ENCODE measurements at places on chromosomes 16 and 17. TPM values are rescaled to one million over a fixed set of nuclear protein-coding genes. Genes with fewer than 3 reads are reported as not detected.

SSTR5 gene
- not detected for total RNA-seq

PRKCB gene
- total RNA-seq: 0.27 TPM

CHD9NB gene
- 0.43 TPM for total RNA-seq

MRPS7 gene
- 49.2 TPM for total RNA-seq

IL17C gene
- total RNA-seq: not detected

TM4SF5 gene
- not detected for total RNA-seq

SECTM1 gene
- 7.0 TPM for total RNA-seq

CCR7 gene
- not detected for total RNA-seq

CACNG1 gene
- 0.23 TPM for total RNA-seq

DNA sequence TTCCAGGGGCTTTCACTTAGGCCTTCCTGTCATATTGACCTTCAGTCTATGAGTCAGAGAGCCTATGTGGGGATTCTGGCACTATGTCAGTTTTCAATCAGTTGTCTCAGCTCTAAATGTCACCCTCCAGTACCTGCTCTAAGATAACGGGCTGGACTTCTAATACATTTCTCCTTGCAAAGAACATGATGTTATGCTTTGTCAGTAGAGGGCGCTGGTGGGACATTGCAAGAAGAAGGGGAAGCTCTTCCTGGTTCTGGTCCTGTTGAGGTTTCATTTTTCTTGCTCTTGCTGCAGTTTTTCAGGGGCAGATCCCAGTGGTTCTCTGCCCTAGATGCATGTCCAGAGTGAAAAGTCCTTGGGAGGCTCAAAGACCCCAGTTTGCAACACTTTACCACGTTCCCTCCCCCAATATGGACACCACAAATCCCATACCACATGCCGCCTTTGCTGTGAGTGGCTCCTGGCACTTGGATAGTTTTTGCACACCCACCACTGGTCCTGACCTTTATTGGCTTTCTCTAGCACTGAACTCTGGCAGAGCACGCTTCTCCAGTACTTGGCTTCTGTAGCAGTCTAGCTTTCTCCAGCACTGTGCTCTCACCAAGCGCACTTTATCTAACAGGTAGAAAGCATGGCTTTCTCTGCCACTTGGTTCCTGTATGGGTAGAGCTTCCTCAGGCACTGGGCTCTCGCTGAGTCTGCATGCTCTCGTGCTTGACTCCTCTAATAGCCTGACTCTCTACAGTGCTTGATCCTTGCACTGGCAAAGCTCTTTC, 49.0 kb downstream of the BCL7C start:
- no peaks in the 10 kb centered on the region for H3K27me3 ChIP-seq
- peaks cover 9% of the 10 kb centered on the region for H3K36me3 ChIP-seq
- peak overlapping the region; percentile 49 for H3K27ac ChIP-seq
- peak; percentile 42 for DNase-seq
- no peaks in the 10 kb centered on the region for H3K4me1 ChIP-seq
- H3K4me3 ChIP-seq: no peak overlapping the region

- H3K4me1 ChIP-seq: peaks cover 62% of the 10 kb centered on the region
- H3K36me3 ChIP-seq: no peaks in the 10 kb centered on the region
- peak overlapping the region; percentile 17 for H3K4me3 ChIP-seq
These were observed 7.7 kb downstream of the ST6GALNAC1 start for GRCh38 chr17:76635659-76636360.

DNA sequence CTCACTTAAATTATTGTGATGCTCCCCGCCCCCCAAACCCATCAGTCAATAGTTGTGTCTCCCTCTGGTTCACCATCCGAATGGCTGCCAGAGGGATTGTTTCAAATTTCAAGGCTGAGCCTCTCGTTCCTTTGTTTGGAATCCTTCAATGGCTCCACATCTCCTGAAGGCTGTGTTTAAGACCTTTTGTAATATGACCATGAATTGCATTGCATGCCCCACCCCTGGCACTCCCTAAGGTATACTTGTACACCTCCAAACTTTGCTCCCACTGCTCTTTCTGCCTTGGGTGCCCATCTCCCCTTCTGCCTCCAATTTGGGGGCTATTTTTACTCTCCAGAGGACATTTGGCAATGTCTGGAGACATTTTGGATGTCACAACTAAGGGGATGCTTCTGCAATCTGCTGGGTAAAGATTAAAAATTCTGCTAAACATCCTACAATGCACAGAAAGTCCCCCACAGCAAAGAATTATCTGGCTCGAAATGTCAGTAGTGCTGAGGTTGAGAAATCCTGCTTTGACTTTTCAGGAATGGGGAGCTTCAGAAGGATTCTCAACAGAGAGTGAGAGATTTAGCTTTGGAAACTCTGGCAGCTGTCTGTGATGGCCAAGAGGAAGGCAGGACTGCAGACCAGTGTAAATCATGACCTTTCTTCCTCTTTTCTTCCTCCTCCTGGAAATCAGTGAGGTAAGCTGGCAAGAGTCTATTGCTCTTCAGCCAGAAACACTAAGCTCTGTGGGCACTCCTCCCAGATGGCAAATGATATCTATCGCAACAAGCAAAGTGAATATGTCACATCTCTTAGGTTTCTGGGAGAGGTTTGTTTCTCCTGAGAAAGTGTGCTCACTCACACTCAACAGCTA, 8.7 kb upstream of the IL4R start:
- no peaks in the 10 kb centered on the region for H3K36me3 ChIP-seq
- no peak overlapping the region for H3K27ac ChIP-seq
- no peak overlapping the region for H3K4me3 ChIP-seq
- H3K4me1 ChIP-seq: no peaks in the 10 kb centered on the region

DNA sequence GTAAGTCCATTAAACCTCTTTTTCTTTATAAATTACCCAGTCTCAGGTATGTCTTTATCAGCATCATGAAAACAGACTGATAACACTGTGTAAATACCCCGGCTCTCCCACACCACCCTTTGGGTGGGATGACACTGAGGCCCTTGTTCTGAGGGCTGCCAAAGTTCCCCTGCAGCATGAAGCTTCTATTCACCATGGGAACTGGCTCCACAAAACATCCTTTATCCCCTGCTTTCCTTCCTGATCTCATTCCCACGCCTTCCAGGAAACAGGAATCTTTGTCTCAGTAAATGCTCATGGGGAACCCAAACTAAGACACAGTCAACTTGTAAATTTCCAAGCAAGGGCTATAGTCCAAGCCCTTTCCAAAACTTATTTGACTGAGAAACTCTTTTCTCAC, 88.4 kb downstream of the ABCC12 start:
- no peaks in the 10 kb centered on the region for H3K4me1 ChIP-seq
- H3K27ac ChIP-seq: no peak overlapping the region
- no peak for DNase-seq
- H3K4me3 ChIP-seq: no peak overlapping the region
- peaks cover 19% of the 10 kb centered on the region for H3K27me3 ChIP-seq

GRCh38 chr17:42697108-42697811, 14.9 kb downstream of the CNTNAP1 start:
- H3K27me3 ChIP-seq: no peaks in the 10 kb centered on the region
- H3K27ac ChIP-seq: no peak overlapping the region
- peaks cover 10% of the 10 kb centered on the region for H3K36me3 ChIP-seq
- DNase-seq: no peak

DNA sequence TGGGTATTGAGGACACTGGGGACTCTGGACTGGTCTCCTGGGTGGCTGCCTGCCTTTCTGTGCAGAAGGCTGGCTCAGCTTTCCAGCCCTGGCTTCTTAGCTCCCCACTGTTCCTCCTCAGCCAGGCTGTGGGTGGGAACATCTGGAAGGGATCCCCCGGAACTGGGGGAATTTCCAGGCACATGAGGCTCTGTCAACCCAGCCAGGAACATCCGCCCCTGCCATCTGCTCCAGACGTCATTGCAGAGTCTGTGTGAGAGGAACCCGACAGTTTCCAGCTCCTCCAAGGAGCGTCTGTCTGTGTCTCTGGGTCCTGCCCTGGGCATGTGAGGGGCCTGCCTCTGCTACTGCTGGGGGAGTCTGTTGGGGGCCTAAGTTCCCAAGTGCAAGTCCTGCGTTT, 36.2 kb upstream of the CRHR1 start:
- no peak overlapping the region for H3K27ac ChIP-seq
- H3K36me3 ChIP-seq: no peaks in the 10 kb centered on the region
- DNase-seq: no peak
- H3K4me1 ChIP-seq: no peaks in the 10 kb centered on the region

DNA sequence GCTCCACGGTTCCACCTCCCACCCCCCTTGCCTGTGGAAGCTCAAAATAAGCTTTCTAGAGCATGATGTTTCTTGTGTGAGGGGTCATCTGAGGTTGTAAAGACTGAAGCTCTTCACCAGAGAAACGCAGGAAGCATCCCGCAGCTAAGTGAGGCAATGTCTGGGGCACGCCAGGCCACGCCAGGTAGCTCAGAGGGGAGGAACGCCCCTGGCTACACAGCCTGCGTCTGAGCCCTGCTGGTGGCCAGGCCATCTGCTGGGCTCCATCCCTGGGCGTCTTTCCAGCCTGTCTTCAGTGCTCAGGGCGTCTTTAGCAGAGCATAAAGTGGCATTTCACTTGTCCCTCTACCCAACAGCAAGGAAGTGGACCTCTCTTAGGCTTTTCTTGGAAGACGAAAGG, 15.2 kb downstream of the SOCS3 start:
- no peak overlapping the region for H3K27ac ChIP-seq
- H3K36me3 ChIP-seq: no peaks in the 10 kb centered on the region
- no peak overlapping the region for H3K4me3 ChIP-seq
- peaks cover 16% of the 10 kb centered on the region for H3K4me1 ChIP-seq

DNA sequence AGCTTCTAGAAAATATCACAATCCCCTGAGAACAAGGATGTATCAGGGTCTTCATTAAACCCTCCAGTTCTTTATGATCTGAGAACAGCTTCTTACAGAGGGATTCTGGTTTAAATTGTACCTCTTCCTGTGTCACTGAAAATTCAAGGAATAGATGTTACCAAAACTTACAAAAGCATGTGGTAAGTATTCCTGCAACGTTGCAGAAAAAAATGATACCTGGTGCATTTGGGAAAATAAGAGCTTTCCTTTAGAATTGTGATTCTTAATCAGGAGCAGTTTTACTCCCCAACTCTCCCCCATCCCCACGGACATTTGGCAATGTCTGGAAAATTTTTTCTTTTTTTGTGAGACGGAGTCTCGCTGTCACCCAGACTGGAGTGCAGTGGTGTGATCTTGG, 7.3 kb downstream of the SLFN14 start:
- no peaks in the 10 kb centered on the region for H3K4me1 ChIP-seq
- no peak for DNase-seq
- H3K27me3 ChIP-seq: peaks cover 79% of the 10 kb centered on the region
- H3K4me3 ChIP-seq: no peak overlapping the region

- H3K36me3 ChIP-seq: no peaks in the 10 kb centered on the region
- peaks cover 85% of the 10 kb centered on the region for H3K27me3 ChIP-seq
- no peak overlapping the region for H3K4me3 ChIP-seq
- peak; percentile 51 for DNase-seq
- no peak overlapping the region for H3K27ac ChIP-seq
These were observed 93.6 kb upstream of the MPHOSPH6 start for GRCh38 chr16:82263521-82264143.

DNA sequence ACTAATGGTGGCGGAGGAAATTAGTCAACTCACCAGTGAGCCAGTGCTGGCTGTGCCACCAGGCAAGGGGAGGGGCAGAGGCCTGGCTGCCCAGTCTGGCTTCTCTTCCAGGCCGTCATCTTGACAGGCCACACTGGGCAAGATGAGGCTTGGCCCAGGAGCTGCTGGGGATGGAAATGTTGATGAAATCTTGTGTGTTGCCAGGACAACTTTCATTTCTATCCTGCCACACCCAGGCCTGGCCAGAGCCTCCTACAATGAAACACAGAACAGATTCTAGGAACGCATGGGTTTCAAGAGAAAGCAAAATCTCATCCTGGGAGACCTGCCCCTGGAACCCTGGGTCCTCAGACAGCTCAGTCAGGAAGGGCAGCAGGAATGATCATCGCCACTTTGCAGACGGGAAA, 9.3 kb downstream of the HEXIM2 start:
- DNase-seq: no peak
- peaks cover 31% of the 10 kb centered on the region for H3K4me1 ChIP-seq
- H3K36me3 ChIP-seq: peaks cover 7% of the 10 kb centered on the region

DNA sequence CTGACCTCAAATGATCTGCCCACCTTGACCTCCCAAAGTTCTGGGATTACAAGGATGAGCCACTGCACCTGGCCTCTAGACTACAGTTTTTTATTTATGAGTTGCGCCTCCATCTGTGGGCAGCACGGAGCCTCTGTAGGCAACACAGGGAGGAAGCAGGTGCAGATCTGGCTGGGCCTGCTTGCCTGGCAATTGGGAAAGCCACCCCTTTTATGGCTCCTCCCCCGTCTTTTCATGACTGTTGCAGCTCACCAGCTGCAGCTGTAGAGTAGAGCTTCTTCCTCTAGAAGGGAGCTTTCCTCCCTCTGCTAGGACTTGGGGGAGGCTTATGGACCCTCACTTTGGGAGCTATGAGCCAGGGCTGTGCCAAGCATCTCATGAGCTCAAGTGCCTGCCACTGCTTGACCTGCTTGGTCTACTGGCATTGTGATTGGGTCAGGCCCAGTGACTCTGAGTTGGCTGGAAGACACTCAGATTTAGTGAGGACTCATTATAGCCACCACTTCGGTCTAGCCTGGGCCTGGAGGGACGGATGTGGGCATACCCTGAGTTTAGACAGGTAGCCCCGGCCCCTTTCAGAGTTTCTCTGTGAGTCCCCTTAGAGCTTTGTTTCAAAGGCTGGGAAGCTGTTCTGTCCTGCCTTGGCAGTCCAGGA, 6.9 kb upstream of the SLC7A6 start:
- peaks cover 7% of the 10 kb centered on the region for H3K4me1 ChIP-seq
- peaks cover 2% of the 10 kb centered on the region for H3K36me3 ChIP-seq
- no peaks in the 10 kb centered on the region for H3K27me3 ChIP-seq
- H3K27ac ChIP-seq: peak overlapping the region; percentile 43
- no peak for DNase-seq
